Myometrial cell (primary cell): ENCODE measurements at places on chromosomes 7 and 10. TPM values are rescaled to one million over a fixed set of nuclear protein-coding genes. Genes with fewer than 3 reads are reported as not detected.

Gene CYP26A1
- total RNA-seq, result 0.18 TPM in 1 of 2 replicates, not detected in the other

Gene PTPRZ1
- not detected in 2 replicates for total RNA-seq

Gene SLC16A9
- total RNA-seq, result 1.1 TPM in 1 of 2 replicates, not detected in the other

Gene KIFBP
- total RNA-seq, result 48.4 and 56.2 TPM in 2 replicates

Gene ZCCHC24
- total RNA-seq, result 29.7 and 33.3 TPM in 2 replicates

Gene ACHE
- total RNA-seq, result not detected in 2 replicates

Gene SOSTDC1
- total RNA-seq, result 0.29 TPM in 1 of 2 replicates, not detected in the other

Gene NUTM2E
- total RNA-seq, result not detected in 2 replicates

Gene PDCD4
- 21.3 and 37.2 TPM in 2 replicates for total RNA-seq
